T1000 (cell line): ENCODE measurements at places on chromosomes 7 and 10.
A peak's percentile ranks its signal among the peaks of the same experiment; 100 is the strongest.

DNA sequence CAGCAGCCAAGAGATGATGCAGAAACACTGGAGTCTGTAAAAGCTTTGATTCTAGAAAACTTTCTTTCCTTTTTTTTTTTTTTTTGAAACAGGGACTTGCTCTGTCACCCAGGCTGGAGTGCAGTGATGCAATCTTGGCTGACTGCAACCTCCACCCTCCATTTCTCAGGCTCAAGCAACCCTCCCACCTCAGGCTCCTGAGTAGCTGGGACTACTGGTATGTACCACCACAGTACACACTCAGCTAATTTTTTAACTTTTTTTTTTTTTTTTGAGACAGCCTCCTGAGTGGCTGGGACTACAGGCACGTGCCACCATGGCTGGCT, 17.0 kb upstream of the BAG3 start:
- no peak for DNase-seq

DNA sequence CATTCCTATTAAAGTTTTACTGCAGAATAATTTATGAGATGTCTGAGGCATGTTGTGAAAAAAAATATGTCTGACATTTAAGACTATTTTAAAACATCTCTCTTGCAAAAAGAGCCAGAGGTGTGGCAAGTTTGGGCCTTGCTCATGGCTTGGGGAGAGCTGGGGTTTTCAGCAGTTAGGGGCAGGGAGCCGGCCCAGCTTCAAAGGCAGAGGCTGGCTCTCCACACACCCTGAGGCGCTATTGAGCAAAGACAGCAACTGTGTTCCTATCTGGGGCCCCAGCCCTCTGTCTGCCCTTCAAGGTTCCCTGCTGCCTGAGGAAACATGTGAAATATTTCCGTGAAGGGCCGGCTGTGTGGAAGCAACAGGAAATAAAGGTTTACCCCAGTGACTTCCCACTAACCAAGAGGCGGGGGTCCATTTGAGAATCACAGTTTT, 94.0 kb downstream of the SORBS1 start:
- DNase-seq = no peak

GRCh38 chr10:93816123-93816747, 58.5 kb downstream of the LGI1 start:
- DNase-seq = peak; percentile 54

- DNase-seq = no peak
Observed at GRCh38 chr7:141208539-141208938, 134.7 kb downstream of the TMEM178B start.

DNA sequence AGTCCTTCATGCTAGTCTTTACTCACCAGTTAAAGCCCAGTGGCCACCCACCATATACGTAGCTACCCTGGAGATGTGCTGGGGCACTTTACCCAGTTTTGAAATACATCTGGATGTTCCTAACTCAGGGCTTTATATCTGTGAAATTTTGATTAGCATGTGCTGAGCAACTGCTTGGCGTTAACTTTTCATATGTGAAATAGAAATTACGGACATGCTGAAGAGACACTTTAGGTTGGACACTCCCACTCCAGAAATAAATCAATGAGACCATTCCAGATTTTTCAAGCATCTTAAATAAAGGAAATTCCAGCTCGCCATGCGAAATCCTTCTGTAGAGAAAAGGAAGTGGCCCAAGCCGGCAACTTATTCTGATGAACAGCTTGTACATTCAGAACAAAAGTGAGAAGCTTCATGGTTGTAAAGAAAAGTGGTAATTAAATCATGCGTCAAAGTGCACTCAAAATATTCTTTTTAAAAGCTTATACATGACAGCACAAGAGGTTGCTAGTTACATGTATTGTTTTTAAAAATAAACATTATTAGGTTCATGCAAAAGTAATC, 153.5 kb upstream of the ITGB1 start:
- no peak for DNase-seq

DNA sequence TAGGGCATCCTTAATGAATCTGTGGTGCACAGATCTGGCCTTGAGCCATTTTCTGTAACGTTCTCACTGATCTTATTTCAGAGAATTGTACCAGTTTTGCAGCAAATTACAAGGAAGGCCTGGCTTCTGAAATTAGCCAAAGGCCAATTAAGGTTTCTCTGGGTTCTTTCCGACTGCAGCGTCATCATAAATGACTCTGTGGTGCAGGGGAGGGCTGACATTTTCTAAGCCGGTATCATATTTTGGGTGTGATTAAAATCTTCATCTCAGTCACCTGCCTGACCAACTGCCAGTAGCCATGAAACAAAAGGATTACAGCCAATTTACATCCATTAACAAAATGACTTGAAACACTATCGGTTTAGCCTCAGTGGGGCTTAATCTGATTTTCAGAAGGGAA, 363.7 kb downstream of the ADRA2A start:
- DNase-seq = no peak

DNA sequence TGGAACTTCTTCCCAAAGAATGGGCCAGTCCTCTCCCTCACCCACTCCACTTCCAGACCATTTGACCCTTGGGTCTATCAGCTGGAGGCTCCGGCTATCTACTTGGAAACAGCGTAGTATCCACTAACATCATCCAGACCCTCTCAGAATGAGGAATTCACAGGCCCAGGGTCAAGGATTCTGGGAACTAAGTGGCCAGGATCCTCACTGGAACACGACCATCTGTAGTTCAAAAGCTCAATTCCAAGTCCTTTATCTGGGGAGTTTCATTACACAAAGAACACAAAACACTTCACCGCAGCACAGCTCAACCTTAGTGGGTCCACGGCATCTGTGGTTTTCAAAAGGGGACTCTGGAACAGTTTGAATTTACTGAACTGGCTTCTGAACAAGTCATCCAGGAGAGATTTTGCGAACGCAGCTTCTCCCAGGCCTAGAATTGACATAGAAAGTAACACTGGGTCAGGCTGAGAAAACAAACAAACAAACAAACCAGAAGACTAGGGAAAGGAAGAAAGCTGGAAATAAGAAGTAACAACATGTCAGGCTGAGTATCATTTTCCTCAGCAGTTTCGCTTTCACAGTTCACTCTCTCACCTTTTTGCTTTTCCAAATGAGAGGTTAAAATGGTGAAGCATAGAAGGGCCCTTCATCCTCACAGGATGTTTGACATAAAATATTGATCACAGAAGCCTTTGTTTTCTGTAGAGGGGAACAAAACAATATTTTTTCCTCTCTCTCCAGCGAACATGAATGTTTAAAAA, 57.6 kb upstream of the USP6NL start:
- no peak for DNase-seq

- DNase-seq = no peak
Observed at GRCh38 chr7:114970732-114971131, 48.8 kb downstream of the MDFIC start.

GRCh38 chr10:122485670-122486069, 24.3 kb downstream of the HTRA1 start:
- no peak for DNase-seq

GRCh38 chr7:17094963-17095574, 203.4 kb upstream of the AHR start:
- DNase-seq = peak; percentile 84

- no peak for DNase-seq
Observed at GRCh38 chr10:38054361-38054797, 39.8 kb upstream of the ZNF37A start.

GRCh38 chr7:117324960-117325359, 2.1 kb upstream of the WNT2 start:
- no peak for DNase-seq

DNA sequence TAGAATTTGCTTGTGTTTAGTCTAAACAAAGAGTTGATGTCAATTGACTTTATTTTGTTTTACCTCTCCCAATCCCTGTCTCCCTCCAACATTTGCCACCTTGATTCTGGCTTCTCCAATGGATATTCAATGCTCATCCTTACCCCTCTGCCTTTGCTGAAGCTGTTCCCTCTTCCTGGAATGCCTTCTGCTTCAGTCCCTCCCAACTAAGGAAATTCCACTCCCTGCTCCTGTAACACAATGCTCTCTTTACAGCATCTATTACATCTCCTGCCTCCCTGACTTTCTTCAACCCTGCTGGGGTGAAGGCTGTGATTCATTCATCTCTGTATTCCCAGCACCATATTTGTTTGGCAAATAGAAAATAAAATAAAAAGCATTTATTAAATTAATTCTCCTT, 34.5 kb upstream of the TAC1 start:
- no peak for DNase-seq

DNA sequence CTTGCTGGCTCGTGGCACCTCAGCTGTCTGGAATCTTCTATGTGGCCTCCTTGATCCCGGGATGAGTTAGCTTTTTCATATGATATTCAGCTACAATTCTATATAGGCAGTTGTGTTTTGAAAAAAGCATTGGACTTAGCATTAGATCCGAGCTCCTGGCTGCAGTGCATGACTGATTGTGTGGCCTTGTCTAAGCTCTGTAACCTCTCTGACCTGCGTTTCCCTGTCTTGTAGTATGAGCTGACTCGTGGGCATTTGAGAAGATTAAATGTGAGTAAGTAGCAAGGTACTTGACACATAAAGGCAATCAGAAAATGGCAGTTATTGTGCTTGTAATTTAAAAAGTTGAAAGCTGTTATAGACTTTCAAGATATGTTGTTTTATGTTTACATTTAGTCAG, 85.9 kb downstream of the CCNY start:
- no peak for DNase-seq

GRCh38 chr7:101588131-101588935, 40.8 kb downstream of the MYL10 start:
- DNase-seq = no peak

DNA sequence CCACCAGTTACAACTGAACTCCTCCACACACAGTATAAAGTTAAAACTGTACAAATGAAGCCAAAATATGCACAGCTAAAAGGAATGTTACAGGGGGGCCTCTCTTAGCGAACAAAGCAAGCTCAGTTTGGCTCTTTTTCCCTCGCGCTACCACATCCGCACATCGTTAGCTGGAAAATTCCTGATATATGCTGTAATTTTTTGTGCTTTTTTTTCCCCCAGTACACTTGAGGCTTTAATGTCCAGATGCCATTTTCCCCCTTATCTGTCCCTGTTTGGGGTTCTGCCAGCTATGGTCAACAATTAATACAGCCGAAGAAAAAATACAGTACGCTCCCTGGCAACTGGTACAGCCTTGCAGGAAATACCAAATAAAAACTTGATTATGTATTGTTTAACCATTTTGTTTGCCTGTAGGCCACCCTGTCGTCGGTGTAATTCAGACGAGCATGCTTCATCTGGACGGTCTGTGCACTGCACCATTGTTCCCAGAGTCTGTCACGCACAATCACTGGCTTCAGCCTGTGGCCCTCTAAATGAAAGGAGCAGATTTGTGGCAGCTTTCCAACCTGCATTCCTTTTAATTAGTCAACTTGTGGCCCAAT, 108.1 kb upstream of the FAM133B start:
- no peak for DNase-seq

DNA sequence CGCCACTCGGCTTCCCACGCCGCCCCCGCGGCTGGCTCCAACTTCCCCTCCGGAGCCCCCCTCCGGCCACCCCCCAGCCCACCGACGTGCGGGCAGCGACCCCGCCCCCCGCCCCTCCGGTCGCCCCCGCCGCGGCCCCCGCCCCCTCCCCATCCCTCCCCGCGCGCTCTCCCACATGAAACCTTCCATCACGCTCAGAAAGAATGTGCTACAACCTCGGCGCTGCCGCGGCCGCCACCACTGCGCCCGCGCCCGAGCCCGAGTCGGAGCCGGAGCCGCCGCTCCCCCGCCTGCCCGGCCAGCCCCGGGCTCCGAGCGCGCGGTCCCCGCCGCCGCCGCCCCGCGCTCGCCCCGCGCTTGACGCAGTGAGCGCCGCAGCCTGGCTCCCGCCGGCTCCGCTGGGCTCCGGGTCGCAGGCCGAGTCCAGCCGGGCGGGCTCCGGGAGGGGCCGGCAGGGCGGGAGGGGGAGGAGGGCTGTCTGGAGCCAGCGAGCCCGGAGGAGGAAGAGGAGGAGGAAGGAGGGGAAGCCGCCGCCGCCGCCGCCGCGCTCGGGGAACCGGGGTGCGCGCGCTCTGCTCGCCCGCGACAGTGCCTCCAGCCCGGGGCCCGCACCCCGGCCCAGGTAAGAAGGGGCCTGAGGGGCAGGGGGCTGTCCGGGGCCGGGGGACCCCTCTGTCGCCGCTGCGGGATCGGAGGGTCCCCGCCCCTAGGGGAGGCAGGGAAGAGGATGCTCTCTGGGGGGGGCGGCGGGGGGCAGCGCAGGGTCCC, 4.3 kb upstream of the ELFN1 start:
- peak; percentile 27 for DNase-seq

DNA sequence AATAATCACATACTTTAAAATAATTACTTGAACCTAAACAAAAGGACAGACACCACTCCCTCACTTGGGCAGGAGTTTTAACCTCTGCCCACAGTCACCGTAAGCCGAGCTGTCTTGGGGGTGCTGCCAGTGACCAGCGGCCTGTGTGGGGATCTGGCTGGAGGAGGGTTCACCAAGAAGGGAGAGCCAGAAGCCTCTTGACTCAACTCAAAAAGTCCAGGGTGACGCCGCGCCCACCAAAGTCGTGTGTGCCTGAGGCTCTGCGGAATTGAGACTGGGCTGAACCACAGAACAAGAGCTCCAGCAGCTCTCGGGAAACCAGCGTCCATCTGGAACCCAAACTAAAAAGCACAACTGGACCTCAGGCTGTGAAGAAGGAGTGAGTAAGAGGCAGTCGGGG, 35.8 kb downstream of the ZFAND2A start:
- no peak for DNase-seq

DNA sequence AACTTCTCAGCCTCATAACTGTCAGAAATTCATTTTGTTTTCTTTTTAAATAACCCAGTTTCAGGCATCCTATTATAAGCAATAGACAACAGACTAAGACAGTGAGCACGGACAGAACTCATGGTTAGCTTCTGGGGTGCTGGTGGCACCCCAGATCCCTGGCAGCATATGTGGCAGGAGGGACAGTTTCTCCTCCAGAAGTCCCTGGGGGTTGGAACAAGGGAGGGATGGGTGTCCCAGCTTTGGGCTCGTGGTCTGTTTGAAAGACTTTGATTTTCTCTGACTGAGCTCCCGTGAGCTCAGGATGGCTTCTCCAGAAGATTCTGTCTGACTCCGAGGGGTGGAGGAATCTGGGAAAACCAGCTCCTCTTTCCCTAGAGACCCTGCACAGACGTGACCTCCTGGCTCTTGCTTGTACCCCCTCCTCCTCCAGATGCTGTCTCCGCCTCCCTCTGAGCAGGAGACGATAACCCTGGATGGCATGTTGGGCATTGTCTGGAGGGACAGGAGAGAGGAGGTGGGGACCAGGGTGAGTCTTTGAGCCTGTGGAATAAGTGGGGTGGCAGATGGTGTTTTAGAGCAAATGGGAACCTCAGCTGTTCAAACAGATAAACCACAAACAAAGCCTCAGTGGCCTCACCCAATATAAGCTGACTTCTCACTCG, 421.1 kb downstream of the GLRX3 start:
- no peak for DNase-seq

- no peak for DNase-seq
Observed at GRCh38 chr7:138245682-138246081, 169.4 kb downstream of the AKR1D1 start.

GRCh38 chr7:36810032-36810431, 85.7 kb upstream of the AOAH start:
- no peak for DNase-seq

DNA sequence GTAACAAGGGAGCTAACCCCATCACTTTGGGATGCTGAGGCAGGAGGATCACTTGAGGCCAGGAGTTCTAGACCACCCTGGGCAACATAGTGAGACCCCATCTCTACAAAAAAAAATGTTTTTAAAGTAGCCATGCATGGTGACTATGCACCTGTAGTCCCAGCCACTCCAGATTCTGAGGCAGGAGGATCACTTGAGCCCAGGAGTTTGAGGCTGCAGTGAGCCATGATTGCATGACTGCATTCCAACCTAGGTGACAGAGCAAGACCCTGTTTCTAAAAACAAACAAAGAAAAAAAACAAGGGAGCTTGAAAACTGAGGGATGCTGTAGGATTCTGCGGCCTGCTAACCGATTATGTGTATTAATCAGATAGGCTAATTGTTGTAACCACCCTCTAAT, 4.9 kb downstream of the KIAA1217 start:
- DNase-seq = no peak
